Ovary (tissue), 10 donors: ENCODE measurements at places on chromosomes 11 and 22. TPM values are rescaled to one million over a fixed set of nuclear protein-coding genes. Genes with fewer than 3 reads are reported as not detected.

- no peaks in the 10 kb centered on the region for H3K36me3 ChIP-seq
- DNase-seq: no peak
- H3K27ac ChIP-seq: no peak overlapping the region
- no peaks in the 10 kb centered on the region for H3K4me1 ChIP-seq
- H3K27me3 ChIP-seq: no peaks in the 10 kb centered on the region
Observed at GRCh38 chr11:29490938-29491337, 525.9 kb downstream of the KCNA4 start.

Gene OR52E8
- not detected for total RNA-seq

Gene MMP11
- 59.7 TPM for total RNA-seq

Gene CNIH2
- 0.89 TPM for total RNA-seq

DNA sequence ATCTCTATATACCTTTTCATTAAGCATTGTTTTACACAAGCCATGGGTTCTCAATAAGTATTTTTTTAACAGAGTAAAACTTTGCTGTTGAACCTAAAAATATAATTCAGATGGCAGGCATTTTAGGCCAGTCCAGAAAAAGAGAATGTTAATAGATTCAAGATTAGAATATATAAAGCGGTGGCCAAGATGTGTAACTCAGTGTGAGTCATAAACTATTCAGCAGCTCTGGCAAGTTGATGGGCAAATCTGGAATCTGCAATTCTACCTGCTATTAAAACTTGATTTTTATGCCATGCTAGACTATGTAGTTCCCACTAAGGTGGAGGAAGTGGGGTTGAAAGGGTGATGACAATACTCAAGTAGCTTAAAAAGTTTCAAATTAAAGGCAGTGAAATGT, 45.4 kb downstream of the CASP12 start:
- no peak overlapping the region for H3K4me3 ChIP-seq
- no peaks in the 10 kb centered on the region for H3K36me3 ChIP-seq
- no peaks in the 10 kb centered on the region for H3K4me1 ChIP-seq
- no peaks in the 10 kb centered on the region for H3K27me3 ChIP-seq
- no peak overlapping the region for H3K27ac ChIP-seq

- H3K36me3 ChIP-seq: no peaks in the 10 kb centered on the region
- H3K4me1 ChIP-seq: peaks cover 3% of the 10 kb centered on the region
- DNase-seq: no peak
- no peaks in the 10 kb centered on the region for H3K27me3 ChIP-seq
- no peak overlapping the region for H3K4me3 ChIP-seq
Observed at GRCh38 chr22:29629903-29630516, 26.6 kb downstream of the NF2 start.
